ENCODE measurements at places on chromosomes 2 and 18. TPM values are rescaled to one million over a fixed set of nuclear protein-coding genes. Genes with fewer than 3 reads are reported as not detected.

Gene ALPI
- total RNA-seq: 8.5 TPM

GRCh38 chr18:26746826-26747475, 118.6 kb downstream of the AQP4 start:
- no peak for DNase-seq

DNA sequence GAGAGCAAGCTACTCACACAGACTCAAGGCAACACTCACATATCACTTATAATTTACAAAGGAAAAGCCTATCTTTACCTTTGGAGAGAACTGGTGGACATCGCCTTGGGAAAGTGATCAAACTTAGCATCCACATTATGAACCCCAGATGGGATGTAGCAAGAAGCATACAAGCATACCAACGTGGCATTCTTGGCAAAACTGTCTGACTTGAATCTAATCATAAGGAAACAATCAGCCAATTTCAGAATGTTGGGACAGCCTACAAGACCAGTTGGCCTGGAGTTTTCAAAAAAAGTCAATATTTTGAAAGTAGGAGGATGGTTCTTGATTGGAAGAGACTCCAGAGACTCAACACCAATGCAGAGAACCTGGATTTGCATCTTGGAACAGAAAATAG, 79.1 kb upstream of the PMAIP1 start:
- no peak for DNase-seq

DNA sequence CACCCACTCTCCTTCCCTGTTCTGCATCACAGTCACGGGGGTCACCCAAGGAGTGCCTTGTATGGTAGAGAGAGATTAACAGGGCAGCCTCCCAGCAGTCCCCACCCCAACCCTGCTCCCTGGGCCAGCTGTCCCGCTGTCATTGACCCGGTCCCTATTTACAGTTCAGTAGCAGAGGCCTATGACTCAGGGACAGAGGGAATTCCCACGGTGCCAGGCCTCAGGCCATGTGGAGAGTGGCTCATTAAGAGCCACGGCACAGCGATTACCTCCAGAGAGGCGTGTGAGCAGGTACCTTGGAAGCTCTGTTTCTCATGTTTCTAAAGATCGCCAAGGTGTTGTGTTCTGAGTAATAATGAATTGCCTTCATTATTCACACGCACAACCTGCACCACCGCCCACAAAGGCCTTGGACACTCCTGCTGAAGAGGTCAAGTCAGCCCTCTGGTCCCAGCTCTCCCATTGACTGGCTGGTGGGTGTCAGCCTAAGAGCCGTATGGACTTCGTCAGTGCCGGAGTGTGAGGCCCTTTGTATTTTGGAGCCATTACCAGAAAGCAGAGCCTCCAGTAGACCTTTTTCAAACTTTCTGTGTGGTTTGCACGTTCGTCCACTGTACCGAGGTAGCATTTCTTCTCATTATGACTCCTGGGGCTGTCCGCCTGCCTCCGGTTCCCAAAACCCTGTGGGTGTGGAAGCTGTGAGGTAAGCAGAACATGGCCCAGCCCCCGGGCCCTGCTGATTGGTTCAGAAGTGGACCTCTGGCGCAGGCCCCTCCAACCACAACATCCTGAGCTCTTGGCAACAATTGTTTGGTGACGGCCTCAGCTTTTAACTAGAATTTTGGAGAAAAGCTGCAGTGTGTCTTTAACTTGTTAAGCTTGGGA, 47.0 kb downstream of the SERTAD2 start:
- DNase-seq: peak; percentile 87

DNA sequence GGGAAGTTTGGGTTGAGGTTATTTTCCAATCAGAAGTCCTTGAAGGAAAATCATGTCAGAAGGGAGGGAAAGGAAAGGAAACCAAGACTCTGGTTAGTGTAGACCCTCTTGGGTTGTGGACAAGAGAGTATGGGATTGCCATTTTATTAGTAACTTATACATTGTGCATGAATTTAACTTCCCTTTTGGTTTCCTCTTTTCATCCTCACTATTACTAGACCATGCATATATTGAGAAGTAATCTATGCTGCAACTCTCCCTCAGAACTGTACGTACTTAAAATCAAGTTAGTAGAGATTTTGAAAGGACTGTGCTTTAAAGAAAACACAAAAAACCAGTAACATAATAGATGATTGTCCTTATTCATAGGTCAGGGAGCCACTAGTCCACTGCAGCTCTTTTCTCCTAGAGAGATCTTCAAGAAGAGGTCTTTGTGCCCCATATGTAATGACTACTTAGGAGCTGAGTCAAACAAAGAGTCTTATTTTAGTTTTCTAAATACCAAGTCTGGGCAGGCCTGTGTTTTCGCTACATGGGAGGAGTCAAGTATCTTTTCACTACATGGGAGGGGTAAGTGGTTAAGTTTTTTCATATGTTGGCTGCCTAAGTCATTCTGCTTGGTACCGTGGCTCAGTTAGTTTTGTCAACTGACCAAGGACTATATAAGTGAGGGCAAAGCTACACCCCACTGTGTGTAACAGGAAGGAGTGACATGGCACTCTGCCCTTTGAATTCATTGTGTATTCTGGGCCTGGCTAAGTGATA, 25.2 kb upstream of the FAM117B start:
- no peak for DNase-seq

GRCh38 chr2:240995041-240996021, 3.1 kb upstream of the SNED1 start:
- DNase-seq: peak; percentile 16

Gene UGT1A4
- total RNA-seq: 2.4 TPM

- DNase-seq: no peak
Observed at GRCh38 chr2:205403244-205403825, 279.0 kb upstream of the NRP2 start.

Gene SAG
- total RNA-seq: not detected

GRCh38 chr18:62196980-62197379, 9.9 kb downstream of the RELCH start:
- DNase-seq: no peak

Gene CNDP1
- 0.19 TPM for total RNA-seq

DNA sequence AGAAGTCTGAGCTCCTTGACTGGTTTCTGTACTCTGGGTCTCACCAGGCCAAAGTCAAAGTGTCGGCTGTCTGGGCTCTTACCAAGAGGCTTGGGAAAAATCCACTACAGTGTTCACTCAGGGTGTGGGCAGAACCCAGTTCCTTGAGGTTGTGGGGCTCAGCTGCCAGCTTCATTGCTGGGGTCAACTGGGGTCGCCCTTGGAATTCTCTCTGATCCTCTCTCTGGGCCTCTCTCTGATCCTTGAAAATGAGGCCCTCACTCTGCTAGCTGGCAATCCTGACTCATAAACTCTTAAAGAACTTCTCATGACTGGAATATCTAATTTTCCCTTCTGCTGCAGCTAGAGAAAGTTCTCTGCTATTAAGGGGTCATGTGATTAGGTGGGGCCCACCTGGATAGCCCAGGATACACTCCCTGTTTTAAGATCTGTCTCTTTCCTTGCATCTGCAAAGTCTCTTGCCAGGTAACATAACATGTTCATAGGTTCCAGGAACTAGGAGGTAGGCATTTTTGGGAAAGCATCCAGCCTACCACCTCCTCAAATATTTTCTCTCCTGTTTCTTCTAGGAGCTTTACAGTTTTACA, 66.3 kb downstream of the SP110 start:
- no peak for DNase-seq

GRCh38 chr2:9234680-9235146, 28.1 kb downstream of the ASAP2 start:
- DNase-seq: no peak

- DNase-seq: no peak
Observed at GRCh38 chr2:152441961-152442360, 107.0 kb downstream of the FMNL2 start.

- DNase-seq: no peak
Observed at GRCh38 chr2:216426938-216427337, 14.7 kb downstream of the SMARCAL1 start.

Gene LINC00305
- not detected for total RNA-seq

- no peak for DNase-seq
Observed at GRCh38 chr2:104033399-104033798, 820.5 kb upstream of the POU3F3 start.

GRCh38 chr2:39183673-39184072, 60.1 kb downstream of the CDKL4 start:
- DNase-seq: no peak

GRCh38 chr2:111522231-111522768, 361.7 kb downstream of the ANAPC1 start:
- DNase-seq: no peak

DNA sequence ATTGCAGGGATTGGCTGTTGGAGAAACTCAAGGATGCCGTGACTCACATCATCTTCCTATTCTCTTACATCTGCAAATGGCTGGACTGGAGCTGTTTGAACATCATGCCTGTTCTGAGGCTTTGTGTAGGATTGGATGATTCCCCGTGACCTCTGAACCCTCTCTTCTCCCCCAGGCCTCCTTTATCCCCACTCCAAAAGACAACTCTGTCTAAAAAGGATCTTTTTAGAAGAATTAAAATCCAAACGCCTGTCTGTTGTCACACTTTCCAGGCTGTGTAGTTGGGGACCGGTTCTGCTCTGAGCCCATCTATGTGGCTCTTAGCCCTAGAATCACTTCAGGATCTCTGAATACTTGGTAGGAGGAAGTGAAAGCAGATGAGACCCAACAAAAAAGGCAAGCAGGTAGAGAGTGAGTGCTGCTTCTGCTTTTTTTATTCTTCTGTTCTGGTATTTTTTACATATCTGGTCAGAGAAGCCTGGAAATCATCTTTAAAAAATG, 565 bp downstream of the SP140 start:
- no peak for DNase-seq

Gene TIMM21
- 34.8 TPM for total RNA-seq

DNA sequence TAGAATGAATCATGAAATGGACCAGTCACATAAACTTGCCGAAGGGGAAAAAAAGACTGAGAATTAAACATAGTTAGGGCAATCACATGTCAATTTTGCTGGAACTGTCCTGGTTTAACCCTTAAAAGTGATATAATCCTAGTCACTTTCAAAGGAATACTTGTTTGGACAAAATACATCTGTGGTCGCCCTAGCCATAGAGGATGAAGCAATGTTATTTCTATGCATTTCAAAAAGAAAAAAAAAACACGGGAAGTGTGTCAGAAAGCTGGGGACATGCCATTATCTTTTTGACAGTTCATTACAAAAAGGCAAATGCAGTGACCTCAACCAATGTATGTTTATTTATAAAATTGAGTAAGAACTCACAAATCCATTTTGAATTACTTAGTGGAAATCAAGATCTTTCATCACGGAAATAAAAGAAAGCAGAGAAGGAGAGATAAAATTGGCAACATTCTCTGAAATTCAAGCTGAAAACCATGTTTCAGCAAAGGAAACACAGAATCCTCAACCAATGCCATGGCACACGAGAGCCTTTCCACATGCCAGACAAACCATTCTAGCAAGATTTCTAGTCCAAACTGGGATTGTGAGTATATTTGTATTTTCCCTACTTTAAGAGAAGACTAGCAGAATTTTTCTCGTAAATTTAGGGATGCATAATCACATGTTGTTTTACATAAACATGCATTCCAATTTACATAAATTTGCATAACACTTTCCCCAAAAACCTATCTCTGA, 854.3 kb upstream of the ACVR2A start:
- no peak for DNase-seq

DNA sequence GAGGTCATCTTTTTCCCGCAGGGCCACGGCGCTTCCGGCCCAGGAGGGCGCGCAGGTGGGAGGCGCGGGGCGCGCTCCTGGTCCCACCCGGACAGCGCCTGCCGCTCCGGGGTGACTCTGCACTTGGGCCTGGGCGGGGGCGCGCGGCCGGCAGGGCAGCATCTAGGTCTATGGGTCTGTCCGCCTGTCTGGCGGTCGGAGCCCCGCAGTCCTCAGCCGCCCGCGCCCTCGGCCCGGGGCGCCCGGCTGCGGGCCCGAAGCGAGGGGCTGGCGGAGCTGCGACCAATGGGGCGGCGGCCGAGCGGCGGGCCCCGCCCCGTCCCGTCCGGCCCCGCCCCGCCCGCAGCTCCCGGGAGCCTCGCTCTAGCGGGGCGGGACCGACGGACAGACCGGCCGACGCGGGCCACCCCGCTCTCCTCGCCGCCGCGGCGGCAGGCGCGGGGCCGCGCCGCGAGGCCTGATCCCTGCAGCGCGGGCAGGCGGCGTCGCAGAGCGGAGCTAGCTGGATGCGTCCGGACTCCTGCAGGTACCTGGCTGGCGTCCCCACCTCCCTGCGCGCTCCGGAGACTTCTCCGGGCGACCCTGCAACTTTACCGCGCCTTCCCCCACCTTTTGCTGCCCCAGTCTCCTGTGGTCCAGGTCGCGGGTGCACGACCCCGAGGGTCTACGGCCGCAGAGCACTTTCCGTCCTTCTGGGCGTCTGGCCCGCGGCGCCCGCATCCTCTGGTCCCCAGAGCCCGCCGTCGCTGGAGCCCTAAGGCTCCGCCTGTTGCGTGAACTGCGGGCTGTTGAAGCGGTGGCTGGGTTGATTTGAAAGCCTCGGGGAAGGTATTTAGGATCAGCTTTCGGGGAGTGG, at the start of gene KCNS3:
Gene KCNS3, plus strand, starts transcription at position 387 of the 856 bp plus-strand sequence. CDS start 52,342 bp downstream, outside the sequence.
- DNase-seq: peak; percentile 74

- DNase-seq: no peak
Observed at GRCh38 chr2:167404627-167405284, 516.5 kb downstream of the XIRP2 start.

Gene TANC1
- total RNA-seq: 55.5 TPM

DNA sequence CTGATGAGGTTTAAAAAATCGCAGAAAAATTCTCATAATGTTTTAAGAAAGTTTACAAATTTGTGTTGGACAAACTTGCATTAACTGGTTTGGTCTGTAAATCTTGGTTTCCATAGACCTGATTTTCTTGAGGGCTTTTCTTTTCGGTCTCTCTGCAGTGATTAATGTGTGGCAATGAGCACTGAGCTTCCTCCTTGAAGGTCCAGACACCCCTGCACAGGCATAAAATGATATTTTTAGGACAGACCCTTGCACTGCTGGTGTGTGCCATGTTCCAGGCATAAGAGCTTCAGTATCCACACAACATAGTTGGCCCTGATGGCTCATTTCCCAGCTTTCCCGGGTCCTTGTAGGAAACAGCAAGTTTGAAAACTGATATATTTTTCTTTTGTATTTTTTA, 33.7 kb downstream of the MRPL33 start:
- no peak for DNase-seq

Gene FOXD4L1
- total RNA-seq: 0.32 TPM

Gene UGT1A3
- total RNA-seq: 4.7 TPM

DNA sequence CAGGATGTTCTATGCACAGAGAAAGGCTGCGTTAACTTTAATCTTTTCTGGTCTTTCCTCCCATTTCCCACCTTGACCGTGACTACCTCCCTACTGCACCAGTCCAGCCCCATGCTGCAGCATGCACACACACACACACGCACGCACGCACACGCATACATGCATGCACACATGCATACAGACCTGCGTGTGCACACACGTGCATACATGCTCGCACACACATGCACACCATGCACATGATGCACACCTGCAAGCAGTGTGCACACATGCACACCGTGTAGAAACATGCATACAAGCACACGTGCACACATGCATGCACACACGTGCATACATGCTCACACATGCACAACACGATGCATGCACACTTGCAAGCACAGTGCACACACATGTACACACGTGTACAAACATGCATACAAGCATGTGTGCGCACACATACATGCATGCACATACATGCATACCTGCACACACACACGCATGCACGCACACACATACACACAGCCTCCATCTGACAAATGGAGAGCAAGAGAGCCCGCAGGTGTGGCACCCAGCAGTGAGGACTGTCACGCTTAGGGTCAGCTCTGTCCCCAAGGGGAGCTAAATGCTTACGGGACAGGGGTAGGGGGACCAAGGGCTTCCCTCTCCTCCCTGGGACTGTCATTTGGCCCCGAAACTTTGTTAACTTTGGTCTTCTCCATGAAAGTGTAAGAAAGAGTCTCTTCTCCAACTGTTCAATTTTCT, 18.2 kb downstream of the SNORC start:
- peak; percentile 20 for DNase-seq

- no peak for DNase-seq
Observed at GRCh38 chr2:236811062-236811656, 241.5 kb downstream of the ACKR3 start.

Gene MAL
- total RNA-seq: 1.4 TPM

Gene GALNT3
- 82.8 TPM for total RNA-seq
